ENCODE measurements at places on chromosomes 16 and 17.
A peak's percentile ranks its signal among the peaks of the same experiment; 100 is the strongest.

DNA sequence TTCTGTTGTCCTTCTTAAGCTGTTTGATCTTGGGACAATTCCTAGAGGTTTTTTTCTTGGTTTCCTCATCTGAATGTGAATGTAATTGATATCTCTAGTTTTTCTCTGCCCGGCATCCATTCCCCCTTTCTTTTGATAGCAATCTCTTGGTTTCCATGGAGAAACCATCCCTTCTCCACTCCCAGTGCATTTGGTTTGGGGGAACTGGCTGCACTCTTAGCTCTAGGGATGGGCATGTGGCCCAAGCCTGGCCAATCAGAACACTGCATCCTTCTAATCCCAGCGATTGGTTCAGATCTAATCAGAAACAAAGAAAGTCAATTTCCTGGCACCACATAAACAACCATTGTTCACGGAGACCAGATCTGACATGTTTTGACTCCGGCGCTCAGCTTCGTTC, 45.1 kb downstream of the IRX3 start:
- DNase-seq, result no peak

DNA sequence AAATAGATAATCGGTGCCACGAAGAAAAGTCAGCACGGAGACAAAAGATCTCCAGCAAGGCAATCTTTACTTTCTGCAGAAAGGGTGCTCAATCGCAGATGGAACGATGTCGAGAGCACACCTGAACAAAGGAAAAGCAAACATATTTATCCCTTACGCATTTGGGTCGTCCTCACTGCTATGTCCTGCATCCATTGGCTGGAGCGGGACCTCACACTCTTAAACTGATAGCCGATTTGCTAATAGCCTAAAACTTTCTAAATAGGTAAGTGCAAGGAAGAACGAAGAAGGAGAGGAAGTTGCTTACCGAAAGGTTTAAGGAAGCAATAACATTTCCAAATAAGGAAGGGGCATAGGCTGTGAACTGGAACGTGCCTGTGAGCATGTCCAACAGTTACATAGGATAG, 1.2 kb upstream of the AKAP10 start:
- DNase-seq, result no peak

DNA sequence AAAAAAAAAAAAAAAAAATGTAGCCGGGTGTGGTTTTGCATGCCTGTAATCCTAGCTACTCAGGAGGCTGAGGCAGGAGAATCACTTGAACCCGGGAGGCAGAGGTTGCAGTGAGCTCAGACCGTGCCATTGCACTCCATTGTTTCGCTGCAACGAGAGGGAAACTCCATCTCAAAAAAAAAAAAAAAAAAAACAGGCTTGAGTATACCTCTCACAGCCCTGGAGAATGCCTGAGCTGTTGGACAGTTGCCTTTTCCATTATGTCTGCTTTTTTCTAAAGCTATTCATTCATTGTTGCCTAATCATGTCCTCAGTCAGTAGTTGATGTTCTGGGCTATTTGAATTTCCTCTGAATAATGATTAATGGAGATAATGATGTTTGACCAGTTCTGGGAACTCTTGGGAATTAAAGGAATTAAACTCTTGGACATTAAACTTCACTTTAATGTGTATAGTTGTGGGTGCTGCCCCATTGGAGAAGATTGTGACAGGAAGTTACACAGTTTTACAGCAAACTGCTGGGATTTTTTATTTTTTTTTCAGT, 11.8 kb downstream of the HMOX2 start:
- no peak for DNase-seq

- DNase-seq, result no peak
Observed at GRCh38 chr16:58367252-58367651, 25.0 kb upstream of the GINS3 start.

- DNase-seq, result peak; percentile 15
Observed at GRCh38 chr17:64155751-64156544, 26.0 kb upstream of the ERN1 start.

GRCh38 chr16:12532871-12533610, 270.6 kb downstream of the CPPED1 start:
- no peak for DNase-seq

GRCh38 chr16:68227183-68227793, 8.6 kb downstream of the ESRP2 start:
- DNase-seq, result no peak

DNA sequence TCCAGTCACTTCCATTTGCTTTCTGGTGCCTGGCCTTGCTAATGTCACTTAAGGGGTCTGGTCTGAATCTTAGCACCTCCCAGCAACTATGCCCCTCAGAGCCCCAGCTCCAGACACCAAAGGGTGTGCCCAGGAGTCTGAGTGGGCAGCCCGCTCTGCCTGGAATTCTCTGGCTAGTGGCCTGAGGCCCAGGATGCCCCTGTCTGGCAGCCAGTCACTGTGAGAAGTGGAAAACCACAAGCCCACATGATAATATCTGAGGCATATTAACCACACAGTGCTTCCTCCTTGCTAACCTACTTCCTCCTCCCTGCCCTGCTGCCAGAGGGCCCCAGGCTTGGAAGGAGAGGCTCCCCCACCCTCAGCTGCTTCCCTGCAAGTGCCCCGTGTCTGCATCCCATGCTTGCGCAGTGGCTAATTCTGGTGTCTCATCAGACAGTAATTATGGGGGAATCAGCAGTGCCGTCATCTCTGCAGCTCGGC, 14.0 kb downstream of the SRCIN1 start:
- no peak for DNase-seq

DNA sequence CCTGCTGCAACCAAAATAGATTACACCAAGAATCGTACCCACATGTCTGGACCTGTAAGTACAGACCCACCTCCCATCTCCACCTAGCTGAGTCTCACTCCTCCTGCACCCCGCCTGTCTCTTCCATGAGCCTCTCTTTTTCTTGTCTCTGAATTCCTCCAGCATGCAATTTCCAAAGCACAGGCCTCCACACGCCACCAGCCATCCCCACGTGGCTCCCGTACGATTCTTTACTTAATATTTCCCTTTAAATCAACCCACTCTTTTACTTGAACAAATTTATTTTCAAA, 1.2 kb downstream of the RPH3AL start:
- DNase-seq, result no peak

DNA sequence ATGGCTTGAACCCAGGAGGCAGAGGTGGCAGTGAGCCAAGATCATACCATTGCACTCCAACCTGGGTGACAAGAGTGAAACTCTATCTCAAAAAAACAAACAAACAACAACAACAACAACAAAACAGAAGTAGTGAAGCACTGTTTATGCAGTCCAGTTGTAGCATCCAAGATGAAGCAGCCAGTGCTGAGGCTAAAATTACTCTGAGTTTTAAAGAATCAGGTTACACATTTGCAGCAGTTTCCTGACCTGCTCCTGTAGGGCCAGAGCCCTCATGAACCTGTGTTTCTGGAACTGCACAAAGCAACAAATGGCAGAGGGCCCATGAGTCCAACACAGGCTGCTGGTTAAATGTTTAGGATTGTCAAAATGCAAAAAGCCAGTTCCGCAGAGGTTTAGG, 499.5 kb upstream of the PSMD7 start:
- no peak for DNase-seq

All from ELF-1 (cell line).